Central memory CD4-positive, alpha-beta T cell (primary cell): ENCODE measurements at places on chromosomes 5 and 9.

DNA sequence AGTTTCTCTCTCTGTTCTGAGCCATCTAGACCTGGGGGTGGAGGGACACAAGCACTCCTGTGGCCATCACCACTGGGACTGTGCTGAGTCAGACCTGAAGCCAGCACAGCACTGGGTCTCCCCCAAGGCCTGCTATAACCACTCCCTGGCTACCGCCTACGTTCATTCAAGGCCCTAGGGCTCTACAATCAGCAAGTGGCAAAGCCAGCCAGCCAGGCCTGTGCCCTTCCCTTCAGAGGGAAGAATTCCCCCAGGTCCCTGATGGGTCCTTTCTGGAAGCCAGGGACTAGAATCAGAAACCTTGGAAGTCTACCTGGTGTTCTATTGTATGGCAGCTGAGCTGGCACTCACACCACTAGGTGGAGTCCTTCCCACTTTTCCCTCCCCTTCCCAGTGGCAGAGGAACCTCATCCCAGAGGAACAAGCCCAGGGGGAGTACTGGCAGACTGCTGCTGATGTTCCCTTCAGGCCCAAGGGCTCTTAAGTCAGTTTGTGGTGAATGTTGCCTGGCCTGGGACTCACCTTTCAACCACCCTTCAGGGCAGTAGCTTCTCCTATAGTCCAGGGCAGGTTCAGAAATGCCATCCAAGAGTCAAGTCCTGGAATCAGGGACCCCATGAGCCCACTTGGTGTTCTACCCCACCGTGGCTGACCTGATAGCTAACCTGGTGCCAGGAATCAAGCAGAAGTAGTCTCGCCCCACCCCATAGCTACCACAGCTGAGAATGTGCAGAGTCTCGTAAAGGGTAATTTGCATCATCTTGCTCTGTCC is 20.0 kb downstream of the JMY start:
- no peak for DNase-seq

GRCh38 chr9:37936376-37936775 is 32.4 kb upstream of the SLC25A51 start:
- DNase-seq = no peak

- no peak for DNase-seq
Measured at GRCh38 chr9:126166291-126166690, 160.3 kb upstream of the MVB12B start.

- DNase-seq = no peak
Measured at GRCh38 chr5:165573445-165573844, 2068.0 kb downstream of the MAT2B start.

DNA sequence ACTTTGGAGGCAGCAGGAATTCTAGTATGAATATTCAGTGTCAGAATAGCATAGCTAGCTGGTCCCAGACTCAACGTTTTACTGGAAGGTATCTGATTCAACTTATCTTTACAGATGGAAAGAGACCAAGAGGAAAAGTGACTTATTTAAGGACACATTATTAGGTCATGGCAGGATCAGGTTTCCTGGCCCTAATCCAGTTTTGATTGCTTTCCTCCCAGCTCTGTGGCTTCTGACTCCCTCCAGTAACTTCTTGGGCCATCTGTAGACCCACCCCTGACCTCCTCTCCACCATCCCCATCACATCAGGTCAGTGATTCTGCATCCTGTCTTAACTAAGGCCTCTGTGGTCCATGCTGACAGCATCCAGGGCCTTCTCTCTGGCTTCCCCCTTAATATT is 38.4 kb downstream of the SH3TC2 start:
- DNase-seq = no peak

GRCh38 chr5:109713453-109713852 is 23.7 kb downstream of the MAN2A1 start:
- no peak for DNase-seq
